ENCODE measurements at places on chromosomes 7 and 10.

DNA sequence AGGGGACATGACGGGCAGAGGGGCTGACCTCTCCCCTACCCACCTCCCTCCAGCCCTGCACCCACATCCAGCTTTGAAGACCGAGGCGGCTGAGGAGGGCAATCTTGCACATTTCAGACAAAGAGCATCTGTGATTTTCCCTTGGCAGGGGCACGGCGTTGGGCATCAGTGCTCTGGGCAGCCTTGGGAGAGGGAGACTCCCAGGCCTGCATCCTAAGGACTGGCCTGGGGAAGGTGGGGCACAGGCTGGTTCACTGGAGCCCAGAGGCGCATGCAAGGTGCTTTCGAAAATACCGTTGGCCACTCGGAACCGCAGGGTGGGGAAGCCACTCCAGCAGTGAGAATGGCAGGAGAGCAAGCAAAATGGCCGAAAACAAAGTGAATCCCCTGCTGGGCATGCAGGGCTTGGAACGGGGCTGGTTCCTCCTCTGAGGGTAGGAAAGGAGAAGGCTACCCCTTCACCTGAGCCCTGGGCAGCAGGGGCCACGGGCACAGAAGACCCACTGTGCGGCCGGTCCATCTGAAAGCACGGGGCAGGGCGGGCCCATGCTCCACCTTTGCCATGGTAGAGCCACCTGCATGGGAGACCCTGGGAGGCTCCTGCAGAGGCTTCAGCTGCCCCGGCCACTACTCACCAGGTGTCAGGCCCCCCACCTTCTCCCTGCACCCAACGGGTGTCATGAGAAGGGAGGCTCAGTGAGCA lies 49.8 kb downstream of the EBF3 start:
- DNase-seq, result no peak

- no peak for DNase-seq
These were observed 111.3 kb downstream of the ELFN1 start for GRCh38 chr7:1781369-1781768.

- DNase-seq, result no peak
These were observed 209.1 kb downstream of the CREB5 start for GRCh38 chr7:28621369-28621841.

DNA sequence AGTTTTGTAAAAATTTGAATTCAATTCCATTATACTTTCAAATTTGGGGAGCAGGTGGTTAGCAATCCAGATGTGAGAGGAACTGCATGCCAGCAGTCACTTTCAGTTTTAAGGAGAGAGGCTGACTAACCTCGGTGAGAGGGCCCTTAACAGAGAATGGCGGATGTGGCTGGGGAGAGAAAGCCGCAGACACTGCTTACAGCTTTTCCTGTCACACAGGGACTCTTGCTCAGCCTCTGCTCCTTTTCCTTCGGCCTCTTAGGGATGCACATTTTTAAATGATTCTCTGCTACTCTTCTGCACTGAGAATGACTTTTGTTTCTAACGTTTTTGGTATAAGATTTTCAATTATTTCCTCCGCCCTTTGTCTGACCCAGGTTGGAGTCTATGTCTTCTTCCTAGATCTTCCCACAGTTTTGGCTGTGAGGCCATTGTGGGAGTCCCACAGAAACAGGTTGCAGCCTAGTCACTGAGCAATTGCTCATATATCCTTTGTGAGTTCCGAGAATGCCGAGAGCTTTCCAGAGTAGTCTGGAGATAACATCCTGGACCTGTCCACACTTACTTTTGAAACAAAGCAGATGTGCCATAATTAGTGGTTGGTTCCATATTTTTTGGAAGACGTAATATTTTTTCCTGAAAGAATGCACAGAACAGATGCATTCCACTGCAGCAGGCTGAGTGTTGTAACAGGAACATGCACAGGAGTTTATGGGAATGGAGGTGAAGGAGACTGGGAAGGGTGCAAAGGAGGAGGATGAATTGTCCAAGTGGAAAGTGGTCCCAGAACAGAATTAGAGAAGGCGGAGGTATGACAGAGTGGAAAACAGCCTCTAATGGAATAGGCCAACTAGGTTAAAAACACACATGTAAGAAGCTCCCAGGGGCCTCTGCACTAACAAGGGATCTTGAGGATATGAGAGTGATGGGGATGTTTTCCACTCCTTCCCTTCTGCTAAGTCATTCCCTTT lies 168.0 kb upstream of the ZNF32 start:
- DNase-seq, result no peak

- DNase-seq, result no peak
These were observed 916 bp downstream of the LAMB1 start for GRCh38 chr7:108001764-108002725.

DNA sequence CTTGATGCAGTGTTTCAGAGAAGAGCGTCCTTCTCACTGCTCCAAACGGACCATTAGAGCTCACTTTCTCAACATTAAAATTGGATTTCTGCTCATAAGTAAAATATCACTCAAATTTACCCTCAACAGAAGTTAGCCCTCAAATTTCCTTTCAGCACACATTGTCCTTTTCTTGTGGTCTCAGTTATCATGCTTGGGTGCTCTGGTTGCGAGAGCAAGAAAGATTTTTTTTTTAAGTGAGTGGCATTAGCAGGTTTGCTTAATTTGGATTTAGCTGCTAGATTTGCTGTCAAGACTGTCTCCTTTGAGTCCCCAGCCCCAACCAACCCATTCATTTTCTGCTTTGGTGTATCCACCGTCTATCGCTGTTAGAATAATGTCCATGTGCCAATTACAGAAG lies 2.6 kb upstream of the CH25H start:
- no peak for DNase-seq
